ENCODE measurements at places on chromosomes 13 and 19. TPM values are rescaled to one million over a fixed set of nuclear protein-coding genes. Genes with fewer than 3 reads are reported as not detected.

- peak; percentile 66 for DNase-seq
Observed at GRCh38 chr13:22028831-22029230, 358.0 kb downstream of the FGF9 start.

The ALOX5AP gene
- total RNA-seq, result 18.1 TPM

The TMPRSS9 gene
- total RNA-seq, result not detected

GRCh38 chr19:45462174-45462573 lies 5.6 kb upstream of the FOSB start:
- no peak for DNase-seq

The ZNF44 gene
- total RNA-seq, result 8.8 TPM

- no peak for DNase-seq
Observed at GRCh38 chr13:29704648-29705047, 109.2 kb upstream of the SLC7A1 start.

GRCh38 chr19:46065486-46066071 lies 24.8 kb upstream of the IGFL4 start:
- no peak for DNase-seq

The ZNF865 gene
- total RNA-seq, result 10.0 TPM

GRCh38 chr13:26502826-26503225 lies 54.7 kb upstream of the WASF3 start:
- DNase-seq, result no peak

- DNase-seq, result no peak
Observed at GRCh38 chr13:35554972-35555623, 78.6 kb upstream of the MAB21L1 start.

The ZNF433 gene
- 5.4 TPM for total RNA-seq

GRCh38 chr13:48993150-48993549 lies 17.4 kb downstream of the FNDC3A start:
- DNase-seq, result no peak

DNA sequence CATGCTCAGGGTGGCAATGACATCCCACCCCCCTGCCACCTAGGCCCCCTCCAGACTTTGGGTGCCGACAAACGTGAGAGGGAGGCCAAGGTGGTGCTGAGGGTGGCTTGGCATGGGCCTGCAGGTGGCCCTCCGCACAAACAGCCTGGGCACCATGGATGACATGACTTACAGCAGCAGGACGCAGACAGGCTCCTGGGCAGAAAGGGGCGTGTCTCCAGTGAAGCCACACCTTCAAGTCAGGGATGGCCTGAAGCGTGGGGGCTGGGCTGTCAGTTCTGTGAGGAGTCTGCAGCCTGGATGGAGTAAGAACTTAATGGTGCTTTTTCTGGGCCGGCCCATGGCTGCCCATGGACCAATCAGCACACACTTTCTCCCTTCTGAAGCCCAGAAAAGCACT lies 25.3 kb downstream of the POMP start:
- DNase-seq, result no peak

The FUT1 gene
- total RNA-seq, result 2.2 TPM

DNA sequence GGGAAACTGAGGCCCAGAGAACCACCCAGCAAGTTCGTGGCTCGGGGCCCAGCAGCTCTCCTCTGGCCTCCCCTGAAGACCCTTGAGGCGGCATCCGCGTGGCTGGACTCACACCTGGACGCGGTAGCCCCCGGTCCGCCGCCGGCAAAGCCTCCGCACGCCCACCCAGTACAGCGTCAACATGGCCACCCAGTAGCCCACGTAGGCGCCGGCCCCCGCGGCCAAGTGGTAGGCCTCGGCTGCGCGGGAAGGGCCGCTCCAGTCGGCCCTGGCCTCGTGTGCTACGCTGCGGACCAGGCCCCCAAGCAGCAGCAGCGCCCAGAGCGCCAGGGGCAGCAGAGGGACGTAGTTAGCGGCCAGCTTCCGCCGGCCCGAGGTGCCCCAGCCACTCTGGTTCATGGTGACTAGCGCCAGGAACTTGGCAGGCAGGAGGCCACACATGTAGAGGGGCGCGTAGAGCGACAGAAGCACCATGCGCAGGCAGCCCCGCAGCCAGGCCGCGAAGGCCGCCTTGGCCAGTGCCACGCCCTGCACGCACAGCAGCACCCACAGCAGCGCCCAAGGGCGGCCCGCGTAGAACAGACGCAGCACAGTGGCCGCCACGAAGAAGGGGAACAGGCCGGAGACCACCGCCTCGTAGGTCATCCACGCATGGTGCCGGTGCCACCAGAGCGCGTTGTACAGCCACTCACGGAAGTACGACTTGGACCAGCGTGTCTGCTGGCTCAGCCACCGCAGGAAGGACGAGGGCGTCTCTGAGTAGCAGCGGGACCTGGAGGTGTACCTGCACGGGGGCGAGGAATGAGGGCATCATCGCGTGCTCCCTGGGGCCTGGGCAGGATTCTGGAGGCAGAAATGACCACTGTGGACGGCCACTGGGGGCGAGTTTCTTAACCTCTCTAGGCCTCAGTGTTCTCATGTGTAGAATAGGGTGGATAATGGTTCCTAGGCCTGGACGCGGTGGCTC lies 10.2 kb downstream of the HAS1 start:
- no peak for DNase-seq

DNA sequence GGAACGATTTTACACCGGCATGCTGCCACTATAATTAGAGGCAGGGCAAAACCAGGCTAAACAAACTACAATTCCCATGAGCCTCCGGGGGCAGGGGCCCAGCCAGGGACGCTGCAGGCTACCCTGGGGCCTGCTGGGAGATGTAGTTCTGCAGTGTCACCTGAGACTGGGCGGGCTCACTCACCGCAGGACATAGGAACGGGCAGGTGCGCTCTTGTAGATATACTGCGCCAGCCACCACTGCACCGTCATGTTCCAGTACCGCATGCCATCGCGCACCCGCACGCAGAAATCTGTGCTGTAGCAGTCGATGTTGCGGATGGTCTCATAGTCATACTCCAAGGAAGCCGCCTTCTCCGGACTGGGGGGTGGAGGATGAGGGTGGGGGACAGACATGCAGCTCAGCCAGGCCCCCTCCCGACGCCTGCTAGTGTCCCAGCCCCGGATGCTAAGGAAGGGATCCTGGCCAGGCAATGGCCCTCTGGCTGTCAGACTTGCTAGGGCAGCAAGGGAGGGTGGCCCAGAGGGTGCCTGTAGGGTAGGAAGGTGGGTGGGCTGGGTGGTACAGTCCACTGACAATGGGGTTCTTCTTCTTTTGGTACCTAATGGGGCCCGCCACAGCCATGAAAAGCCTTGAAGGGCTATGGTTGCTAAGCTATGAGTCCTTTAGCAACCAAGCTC lies 5.8 kb upstream of the TMC4 start:
- DNase-seq, result no peak

GRCh38 chr13:76094645-76095044 lies 458.5 kb downstream of the LMO7 start:
- DNase-seq, result no peak

DNA sequence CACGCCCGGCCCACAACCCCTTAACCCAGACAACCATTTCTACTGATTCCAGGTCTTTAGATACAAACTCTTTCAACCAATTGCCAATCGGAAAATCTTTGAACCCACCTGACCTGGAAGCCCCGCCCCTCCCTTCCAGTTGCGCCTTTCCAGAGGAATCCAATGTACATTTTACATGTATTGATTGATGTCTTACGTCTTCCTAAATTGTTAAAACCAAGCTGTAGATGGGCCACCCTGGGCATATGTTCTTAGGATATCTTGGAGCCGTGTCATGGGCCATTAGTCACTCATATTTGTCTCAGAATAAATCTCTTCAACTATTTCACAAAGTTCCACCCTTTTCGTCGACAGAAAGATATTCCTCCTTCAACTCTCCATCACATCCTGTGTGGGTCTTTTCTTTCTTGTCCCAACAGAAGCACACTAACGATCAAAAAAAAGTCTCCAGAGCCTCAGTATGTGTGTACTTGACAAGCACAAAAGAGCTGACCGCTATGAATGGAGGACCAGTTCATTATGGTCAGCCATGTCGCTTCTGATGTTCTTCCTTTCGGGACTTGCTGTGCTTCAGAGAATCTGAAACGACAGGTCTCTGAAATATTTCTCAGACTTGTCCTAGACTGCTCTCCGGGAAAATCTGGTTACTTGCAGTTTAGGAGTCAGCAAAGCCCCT lies 601 bp upstream of the ZNF749 start:
- no peak for DNase-seq

All from esophagus muscularis mucosa (tissue), 4 donors.